Right lobe of liver (tissue), 6 donors: ENCODE measurements at places on chromosomes 12 and 14. TPM values are rescaled to one million over a fixed set of nuclear protein-coding genes. Genes with fewer than 3 reads are reported as not detected.

DNA sequence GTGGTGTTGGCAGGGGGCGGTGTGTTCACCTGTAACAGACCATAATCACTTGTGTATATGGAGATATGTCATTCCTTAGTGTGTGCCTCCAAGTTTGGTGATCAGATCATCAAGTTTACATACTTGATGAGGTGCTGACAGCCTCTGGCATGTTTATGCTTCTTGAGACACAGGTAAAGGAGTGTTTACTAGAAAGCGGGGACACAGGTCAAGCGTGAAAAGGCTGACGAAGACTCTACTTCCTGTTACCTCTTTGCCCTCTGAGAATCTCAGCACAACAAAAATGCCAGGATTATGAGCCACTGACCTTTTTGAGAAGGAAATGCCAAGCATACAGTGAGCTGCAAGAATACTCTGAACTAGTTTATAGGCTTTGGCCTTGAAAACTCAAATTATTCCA lies 29.6 kb downstream of the PRDM4 start:
- DNase-seq: no peak

The IFNG gene
- not detected for total RNA-seq

The C3AR1 gene
- total RNA-seq: 3.6 TPM

DNA sequence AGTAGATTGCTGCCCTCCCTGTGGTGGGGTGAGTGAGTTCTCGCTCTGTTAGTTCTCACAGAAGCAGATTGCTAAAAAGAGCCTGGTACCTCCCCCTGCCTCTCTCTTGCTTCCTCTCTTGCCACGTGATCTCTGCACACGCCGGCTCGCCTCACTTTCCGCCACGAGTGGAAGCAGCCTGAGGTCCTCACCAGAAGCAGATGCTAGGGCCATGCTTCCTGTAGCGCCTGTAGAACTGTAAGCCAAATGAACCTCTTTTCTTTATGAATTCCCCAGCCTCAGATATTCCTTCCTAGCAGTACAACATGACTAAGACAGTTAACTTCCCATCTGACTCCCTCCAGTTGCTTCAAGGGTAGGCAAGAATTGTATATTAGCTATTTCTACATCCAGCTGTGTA lies 76.2 kb downstream of the ETV6 start:
- DNase-seq: no peak

The SYNDIG1L gene
- total RNA-seq: not detected
